ENCODE measurements at places on chromosomes 1 and 21.

DNA sequence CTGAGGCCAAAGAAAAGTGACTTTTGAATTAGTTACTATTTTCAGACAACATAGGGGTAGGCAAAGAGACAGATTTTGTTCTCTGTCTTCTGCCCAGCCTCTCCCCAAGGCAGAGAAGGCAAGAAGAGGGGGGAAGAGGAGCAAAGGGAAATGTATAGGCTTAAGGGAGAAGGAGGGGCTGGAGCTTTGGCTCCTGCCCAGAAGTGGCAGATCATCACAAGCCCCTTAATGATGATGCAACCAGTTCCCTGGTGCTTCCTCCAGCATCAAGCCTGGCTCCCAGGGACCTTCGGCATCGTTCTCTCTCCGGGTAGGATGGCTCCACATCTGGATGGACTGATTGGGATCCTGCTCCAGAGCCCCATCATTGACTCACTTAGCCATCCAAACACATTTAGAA lies 112.8 kb downstream of the KCND3 start:
- DNase-seq, result no peak

DNA sequence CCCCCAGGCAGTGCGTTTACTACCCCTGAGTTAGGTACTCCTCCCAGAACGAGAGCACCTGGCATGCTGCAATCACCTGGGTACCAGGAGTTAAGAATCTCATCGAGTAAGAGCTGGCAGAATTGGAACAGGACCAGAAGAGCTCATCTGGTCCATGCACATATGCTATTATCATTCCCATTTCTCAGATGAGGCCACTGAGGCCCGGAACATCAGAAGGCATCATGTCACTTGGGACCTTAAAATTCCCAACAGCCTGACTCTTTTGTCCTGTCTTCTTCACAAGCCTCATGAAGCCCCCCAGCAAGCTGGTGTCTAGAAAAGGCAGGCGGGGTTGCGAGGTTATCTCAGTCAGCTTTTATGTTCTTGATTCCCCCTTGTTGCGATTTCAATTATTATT lies 13.9 kb upstream of the IFFO2 start:
- DNase-seq, result no peak

- DNase-seq, result no peak
Observed at GRCh38 chr1:85607921-85608265, 27.3 kb downstream of the CCN1 start.

DNA sequence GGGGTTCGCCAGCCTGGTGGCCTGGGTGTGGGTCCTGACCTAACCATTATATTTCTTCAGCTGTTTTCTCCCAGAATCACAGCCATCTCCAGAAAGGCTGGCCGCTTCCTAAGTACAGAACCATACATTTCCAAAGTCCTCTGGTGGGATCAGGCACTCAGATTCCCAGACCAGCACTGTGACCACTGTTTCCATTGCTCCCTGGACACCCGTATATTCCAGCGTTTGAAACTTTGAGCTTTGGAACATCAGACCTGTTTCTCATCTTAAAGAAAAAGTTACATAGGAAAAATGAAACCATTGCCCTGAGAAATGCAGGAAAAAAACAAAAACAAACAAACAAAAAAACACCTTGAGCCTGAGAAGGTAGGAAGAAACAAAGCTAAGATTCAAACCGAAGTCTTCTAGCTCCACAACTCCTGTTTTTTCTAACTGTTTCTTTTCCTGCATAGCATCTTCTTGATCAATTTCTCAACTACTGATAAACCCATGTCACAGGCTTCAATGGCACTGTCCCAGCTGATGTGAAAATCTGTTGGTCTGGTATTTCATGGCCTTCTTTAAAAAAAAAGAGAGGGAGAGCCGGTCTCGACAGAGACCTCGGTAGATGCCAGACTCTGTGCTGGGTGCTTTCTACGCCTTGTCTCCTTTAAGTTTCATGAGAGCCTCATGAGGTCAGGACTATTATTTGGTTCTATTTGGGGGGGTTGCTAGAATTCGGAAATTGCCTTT lies 221.3 kb downstream of the TOMM20 start:
- no peak for DNase-seq

DNA sequence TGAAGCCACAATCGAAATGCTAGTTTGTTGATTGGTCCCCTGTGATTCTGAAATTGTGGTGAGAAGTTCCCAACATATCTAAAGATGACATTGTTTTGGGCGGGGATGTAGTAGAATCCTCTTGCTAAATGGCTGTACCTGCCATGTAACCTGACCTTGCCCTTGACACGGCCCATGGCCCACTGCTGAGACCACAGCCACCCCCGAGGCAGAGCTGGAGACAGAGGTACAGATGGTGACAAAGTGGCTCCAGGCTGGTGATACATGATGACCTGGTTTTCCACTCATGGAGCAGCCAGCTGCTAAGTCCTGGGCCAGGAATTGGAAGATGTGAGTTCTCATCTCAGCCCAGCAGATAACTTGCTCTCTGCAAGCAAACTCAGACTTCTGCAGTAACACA lies 226.5 kb downstream of the FOXD2 start:
- DNase-seq, result no peak

- DNase-seq, result no peak
Observed at GRCh38 chr1:55535724-55536544, 320.8 kb upstream of the USP24 start.

DNA sequence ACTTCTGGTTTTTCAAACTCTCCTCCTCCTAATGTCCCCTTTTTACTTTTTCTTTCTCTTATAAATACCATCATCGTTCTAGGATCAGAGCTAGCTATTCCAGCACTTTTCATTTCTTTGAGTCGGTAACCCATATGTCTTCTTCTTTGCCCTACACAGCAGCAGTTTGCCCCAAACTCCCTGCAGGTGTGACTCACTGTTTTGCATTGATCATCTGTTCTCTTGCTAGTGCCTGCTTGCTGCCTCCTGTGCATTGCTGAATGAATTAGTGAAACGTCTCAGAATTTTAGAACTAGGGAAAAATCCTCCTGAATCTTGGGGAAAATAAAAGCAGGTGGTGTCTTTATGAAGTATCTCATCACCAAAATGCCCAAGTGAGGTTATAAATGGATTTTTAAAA lies 21.7 kb downstream of the KCNK2 start:
- no peak for DNase-seq

DNA sequence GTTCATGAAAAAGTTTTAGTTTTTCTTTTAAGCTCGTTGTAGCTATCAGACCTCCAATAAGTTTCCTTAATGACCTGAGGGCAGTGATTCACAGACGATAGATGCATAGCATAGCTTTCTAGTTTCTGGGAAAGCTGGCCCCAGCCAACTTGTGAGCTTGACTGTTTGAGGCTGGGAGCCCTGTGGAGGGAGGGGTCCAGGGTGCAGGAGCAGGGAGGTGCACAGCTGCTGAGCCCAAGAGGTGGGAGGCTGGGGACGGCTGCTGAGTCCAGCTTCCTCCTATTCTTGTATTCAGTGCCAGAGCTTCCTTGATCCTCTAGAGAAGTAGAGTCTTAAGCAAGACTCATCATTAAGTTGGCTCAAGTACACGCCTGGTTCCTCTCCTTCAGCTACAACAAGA lies 11.0 kb upstream of the AVPR1B start:
- no peak for DNase-seq

GRCh38 chr1:92691925-92692324 lies 93.0 kb downstream of the EVI5 start:
- DNase-seq, result no peak

DNA sequence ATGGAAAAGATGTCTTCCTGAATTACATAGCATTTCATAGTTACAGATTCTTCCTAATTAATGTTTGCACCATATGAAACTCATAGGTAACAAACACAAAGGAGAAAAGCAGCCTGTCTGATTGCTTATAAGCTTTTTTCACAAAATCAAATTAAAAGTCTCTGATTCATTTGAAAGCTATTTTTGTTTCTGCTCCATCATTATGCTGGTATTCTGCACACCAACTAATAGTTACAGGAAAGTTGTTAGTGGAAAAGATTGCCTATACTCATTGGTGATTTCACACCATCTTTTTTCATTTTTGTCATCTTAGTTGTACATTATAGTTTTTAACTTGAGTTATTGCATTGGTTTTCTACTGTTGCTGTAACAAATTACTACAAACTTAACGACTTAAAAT lies 70.0 kb downstream of the PRKAA2 start:
- no peak for DNase-seq

GRCh38 chr1:28986306-28986910 lies 72.0 kb downstream of the EPB41 start:
- DNase-seq, result no peak

- no peak for DNase-seq
Observed at GRCh38 chr1:202202500-202203168, 9.0 kb downstream of the LGR6 start.

- no peak for DNase-seq
Observed at GRCh38 chr1:218171302-218171893, 113.7 kb upstream of the RRP15 start.

DNA sequence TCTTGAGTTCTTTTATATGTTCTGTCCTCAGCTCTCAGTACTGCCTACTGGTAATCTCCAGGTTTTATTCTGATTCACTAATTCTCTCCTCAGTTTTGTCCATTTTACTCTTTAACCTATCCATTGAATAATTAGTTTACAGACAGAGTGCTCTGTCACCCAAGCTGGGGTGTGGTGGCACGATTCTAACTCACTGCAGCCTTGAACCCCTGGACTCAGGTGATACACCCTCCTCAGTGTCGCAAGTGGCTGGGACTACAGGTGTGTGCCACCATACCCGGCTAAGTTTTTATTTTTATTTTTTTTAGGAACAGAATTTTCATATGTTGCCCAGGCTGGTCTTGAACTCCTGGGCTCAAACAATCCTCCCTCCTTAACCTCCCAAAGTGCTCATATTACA lies 14.0 kb downstream of the RAB4A start:
- no peak for DNase-seq

DNA sequence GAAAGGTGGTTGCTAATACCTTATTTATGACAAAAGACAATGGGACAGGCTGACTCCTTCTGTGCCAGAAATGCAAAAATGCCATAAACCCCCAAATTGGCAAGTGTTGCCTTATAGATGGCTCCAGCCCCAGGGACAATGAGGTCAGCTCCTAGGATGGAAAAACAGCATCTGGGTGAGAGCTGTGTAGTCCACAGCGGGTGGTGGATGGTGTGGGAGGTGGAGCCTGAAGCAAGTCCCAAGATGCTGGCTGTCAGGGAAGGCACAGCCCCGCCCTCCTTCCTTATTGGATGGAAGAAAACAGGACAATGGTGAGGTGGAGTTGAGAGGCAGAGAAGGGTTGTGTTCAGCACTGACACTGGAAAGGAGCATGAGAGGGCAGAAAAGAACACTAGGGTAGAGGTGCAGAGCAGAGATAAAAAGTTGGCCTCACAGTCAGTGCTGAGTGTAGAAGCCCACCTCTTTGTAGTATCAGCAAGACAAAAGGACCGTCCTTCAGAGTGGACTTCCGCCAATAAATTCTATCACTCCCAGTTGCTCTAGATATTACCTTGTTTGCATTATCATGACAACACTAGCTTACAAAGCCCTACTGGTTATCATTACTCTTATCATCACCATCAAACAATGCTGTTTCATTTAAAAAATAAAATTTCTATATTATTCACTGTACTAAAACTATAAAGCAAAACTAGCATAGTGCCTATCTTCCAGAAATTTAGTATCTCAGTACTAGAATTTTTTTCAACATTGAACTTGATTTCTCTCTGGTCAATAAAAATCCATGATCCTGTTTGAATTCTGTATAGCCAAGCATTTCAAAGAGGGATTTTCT lies 3.7 kb upstream of the SDE2 start:
- no peak for DNase-seq

DNA sequence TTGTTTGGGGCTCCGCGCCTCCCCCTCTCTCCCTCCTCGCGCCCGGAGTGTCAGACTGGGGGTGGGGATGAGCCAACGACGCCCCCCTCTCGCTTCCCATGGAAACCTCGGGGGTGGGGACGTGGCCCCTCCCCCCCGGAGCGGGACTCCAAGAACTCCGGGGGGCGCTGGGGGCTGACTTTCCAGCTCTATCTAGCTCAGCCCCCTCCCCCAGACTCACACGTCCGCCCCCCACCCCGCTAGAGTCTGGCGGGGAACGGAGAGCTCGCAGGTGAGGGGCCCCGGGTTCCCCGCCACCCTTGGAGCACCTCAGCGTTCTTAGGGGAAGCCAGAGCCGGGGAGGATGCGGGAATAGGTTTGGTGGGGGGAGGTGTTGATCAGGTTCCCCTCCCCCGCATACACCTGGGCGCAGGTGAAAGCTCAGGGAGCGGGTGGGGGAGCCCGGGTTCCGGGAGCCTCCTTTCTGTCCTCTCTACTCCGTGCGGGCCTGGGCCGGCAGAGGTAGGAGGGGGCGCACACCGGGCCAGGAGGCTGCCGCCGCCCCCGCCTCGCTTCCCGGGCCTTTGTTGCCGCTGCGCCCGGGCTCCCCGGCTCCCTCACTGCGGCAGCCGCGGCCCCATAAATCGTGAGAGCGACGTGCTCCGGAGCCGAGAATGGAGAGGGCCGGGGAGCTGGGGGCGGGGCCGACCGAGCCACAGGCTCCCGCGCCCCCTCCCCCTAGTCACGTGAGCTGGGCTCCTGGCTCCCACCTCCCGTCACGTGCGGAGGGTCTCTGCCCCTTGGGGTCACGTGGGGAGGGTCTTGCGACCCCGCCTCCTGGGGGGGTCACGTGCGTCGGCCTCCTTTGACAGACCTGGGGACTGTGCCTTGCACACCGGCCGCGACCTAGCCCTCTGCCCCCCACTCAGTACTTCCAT lies 1.9 kb downstream of the EFNA3 start:
- no peak for DNase-seq

GRCh38 chr21:34892209-34892608 lies 156.9 kb downstream of the RUNX1 start:
- DNase-seq, result no peak

GRCh38 chr1:228059634-228060457 lies 22.7 kb upstream of the ARF1 start:
- DNase-seq, result peak; percentile 49

GRCh38 chr1:28756846-28757245 lies 20.1 kb downstream of the YTHDF2 start:
- no peak for DNase-seq

DNA sequence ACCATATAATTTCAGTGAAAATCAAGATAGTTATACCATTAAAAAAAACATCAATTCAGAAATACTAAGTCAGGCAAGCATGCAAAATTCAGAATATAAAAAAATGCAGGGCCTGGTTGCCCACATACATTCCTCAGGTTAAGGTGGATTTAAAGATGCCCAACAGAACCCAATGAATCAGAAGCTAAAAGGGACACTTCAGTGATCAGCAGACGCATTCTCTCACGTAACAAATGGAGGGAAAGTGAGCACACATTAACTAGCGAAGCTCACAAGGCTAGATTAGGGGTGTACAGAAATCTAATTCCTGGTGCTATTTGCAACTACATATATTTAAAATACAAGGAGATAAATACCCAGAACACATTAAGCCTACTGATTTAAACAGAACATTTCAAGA lies 17.5 kb downstream of the TOMM20 start:
- DNase-seq, result no peak

DNA sequence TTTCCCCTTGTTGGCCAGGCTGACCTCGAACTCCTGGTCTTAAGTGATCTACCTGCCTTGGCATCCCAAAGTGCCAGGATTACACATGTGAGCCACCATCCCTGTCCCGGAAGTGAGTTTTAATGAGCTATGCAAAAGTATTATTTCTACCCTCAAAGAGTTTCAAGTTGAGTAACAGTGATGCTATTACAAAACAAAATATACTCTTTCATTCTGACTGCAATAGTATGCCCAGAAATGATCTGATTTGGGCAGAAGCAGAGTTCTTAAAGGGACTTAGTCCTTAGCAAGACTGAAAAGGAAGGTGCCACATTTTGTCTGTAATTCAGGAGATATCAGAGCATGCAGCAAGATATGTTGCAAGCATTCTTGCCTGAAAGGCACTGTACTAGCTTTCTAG lies 375.4 kb downstream of the NUF2 start:
- DNase-seq, result no peak
